Stimulated activated CD8-positive, alpha-beta memory T cell treated with anti-CD3 and anti-CD28 coated beads, Interleukin-4, amount 100 ng/mL, for 4 hours (primary cell): ENCODE measurements at places on chromosomes 16 and 17.

DNA sequence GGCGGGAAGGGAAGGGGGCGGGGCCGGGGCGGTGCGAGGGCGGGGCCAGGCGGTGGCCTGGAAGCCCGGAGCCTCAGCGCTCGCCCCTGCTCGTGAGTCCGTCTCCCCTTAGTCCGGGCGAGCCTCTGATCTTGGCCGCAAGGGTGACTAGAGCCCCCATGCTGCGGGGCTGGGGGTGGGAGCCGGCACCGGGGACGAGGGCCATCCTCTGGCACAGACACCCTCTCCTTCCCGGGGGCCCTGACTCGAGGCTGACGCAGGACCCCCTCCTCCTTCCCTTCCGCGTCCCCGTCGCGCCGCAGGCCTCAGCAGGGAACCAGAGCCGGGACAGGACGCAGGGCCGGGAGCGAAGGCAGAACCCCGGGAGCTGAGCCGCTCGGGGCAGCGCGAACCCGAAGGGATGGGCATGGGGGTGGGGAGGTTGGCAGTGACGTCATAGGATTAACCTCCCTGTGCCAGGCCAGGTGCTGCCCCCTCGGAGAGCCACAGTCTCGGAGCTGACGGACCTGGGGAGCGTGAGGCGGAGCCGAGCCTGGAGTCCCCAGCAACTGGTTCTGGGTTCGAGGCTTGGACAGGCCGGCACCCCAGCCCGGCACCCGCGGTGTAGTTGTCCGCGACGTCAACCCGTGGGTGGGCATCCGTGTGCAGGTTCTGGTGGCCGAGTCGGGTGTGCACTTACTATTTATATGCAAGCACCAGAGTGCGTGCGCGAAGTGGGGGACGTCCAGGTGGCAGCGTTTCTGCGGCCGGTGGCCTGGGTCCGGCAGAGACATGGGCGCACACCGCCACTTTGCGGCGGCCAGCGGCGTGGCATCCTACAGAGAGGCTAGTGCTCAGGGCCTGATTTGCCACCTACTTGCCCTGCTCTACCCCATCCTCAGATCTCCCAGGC is 503 bp upstream of the PLCD3 start:
- DNase-seq: no peak

GRCh38 chr16:50289950-50290764 is 23.8 kb downstream of the ADCY7 start:
- DNase-seq: no peak

GRCh38 chr17:57892146-57892819 is 42.4 kb upstream of the MRPS23 start:
- peak; percentile 49 for DNase-seq

- no peak for DNase-seq
Measured at GRCh38 chr17:81385320-81386111, 9.7 kb upstream of the BAHCC1 start.

DNA sequence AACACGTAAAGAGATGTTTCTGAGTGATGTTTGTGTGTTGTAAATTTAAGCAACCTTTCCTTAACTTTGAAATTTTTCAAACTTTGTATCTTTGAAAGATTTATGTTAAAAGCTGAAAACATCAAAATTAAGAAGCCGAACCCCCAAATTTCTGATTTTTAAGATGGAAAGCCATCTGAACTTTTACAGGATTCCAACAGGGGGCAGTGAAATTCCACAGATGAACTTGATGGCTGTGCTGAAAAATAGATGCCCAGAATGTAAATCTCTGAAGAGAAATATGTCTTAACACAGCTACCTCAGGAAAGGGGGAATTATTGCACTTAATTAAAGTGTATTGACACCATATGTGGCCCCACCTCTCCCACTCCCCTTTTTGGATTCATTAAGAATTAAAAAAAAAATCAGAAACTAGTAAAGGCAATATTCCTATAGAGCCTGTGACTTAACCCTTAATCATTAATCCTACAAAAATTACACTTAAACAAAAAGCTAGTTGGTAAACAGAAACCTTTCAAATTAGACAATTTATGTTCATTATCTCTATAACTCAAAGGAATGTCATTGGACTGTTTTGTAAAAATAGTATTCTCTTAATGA is 597.9 kb downstream of the KCNJ2 start:
- no peak for DNase-seq

DNA sequence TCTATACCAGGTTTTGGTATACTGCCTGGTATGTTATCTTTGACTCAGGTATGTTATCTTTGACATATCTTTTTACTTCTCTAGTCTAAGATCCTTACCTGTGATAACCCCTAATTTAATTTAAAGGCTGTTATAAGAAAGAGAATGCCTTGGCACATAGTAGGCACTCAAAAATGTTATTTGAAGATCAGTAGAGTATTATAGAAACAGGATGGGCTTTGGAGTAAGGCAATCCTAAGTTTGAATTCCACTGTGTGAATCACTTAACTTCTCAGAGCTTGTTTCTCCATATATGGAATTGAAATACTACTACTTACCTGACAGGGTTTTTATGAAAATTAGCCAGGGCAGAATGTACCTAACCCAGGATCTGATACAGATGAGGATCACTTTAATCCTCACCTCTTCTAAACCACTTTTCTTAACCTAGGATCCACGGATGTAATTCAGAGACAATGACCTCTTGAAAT is 1.2 kb downstream of the BRIP1 start:
- DNase-seq: no peak

DNA sequence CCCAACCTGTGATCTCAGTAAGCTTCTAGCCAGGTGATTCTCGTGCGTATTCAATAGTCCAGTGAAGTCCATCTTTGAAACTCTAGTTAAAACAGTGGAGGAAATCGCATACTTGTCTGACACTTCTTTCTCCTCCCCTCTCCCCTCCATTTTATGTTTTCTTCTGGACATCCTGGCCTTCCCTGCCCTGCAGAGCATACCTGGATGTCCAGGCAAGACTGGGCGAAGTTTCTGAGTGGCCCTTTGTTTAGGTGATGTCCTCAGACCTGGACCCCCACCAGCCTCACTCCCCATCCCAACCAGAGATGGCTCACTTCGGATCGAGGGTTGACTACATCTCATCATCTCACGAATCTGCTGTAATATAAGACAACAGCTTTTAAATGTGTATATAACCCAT is 65.7 kb downstream of the CCDC182 start:
- DNase-seq: no peak

- DNase-seq: no peak
Measured at GRCh38 chr16:57092786-57093411, 516 bp downstream of the CPNE2 start.

- DNase-seq: peak; percentile 95
Measured at GRCh38 chr17:60392042-60392844, at the start of gene USP32. Gene USP32, minus strand, starts transcription at chr17:60392133. Its CDS starts 194 bp downstream, at chr17:60391939.

DNA sequence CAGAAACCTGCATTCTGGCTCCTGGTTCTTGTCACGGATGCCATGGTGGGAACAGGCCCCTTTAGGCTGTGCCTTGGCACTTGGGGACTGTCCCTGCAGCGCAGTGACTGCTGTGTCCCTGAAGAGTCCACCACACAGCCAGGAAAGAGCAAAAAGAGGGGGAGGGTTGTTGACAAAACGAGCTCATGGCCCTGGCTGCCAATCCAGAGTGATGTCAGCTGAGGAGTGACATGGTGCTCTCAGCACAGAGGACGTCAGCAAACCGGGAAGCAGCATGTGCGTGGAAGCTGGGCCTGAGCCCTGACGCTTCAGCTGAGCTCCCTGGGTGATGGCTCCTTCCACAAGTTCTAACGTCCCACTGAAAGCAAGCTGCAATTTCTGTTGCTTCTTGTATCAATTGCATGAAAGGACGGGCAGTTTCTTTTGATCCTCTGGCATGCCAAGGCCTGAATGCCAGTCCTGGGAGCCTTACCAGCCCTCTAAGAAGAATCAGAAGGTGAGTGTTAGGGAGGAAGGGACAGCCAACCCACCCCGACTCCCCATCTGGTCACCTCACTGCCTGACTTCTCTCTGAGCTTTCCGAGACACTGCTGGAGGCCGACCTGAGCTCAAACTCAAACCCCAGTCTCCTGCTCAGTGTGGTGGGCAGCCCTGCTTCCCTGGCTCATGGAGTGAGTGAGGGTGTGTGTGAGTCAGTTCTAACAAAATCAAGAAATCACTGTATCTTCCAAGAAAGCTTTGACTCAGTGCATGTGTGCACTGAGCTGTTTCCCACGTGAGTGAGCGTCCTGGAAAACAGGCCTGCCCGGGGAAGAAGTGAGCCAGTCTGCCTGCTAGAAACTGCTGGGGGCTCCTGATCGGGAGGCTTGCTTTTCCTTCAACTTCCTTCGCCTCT is 14.7 kb upstream of the WNT3 start:
- no peak for DNase-seq
